Activated T-helper 1 cell treated with anti-CD3 and anti-CD28 coated beads, Interleukin-2, amount 50 U/mL, for 16 hours (primary cell): ENCODE measurements at places on chromosomes 12 and 14.

- no peak for DNase-seq
These were observed 1312.9 kb upstream of the FLRT2 start for GRCh38 chr14:84217066-84217465.

DNA sequence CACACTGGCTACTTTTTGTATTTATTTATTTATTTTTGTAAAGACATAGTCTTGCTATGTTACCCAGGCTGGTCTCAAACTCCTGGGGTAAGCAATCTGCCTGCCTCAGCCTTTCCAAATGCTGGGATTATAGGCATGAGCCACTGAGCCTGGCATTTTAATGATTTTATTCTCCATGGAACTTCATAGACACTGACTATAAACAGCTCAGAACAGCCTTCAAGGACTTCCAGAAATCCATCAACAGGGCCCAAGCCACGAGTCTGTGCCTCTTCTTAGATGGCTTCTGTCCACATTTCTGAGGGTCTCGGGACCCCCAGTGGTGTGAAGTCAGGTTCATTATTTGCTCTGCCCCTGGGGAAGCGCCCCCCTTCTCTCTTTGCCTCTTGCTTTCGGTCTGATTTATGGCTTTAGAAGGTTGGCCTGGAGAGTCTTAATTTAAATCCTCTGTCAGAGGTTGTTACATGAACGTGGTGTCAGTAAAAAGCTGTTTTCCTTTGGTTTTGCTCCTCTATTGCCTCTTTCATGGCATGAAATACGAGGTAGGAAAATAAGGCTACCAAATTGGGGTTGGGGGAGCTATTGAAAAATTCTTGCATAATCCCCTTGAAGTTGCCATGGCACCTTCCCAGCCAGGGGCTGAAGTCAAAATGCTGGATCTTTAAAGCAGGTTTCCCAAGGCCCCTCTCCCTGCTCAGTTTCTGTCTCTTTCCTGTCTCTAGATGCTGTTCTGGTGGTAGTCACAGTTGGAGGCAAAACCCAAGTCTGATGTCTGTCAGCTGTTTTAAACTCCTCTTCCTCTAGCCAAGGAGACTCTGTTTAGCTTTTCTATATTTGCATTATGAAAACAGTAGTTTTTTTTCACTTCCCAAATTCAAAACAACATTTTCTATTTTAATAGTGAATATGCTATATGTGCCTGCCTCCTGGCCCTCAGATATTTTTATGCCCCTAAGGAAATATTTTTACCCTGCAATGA is 129.4 kb downstream of the SMOC1 start:
- DNase-seq: no peak

GRCh38 chr14:95463171-95463901 is 53.1 kb downstream of the SYNE3 start:
- no peak for DNase-seq

DNA sequence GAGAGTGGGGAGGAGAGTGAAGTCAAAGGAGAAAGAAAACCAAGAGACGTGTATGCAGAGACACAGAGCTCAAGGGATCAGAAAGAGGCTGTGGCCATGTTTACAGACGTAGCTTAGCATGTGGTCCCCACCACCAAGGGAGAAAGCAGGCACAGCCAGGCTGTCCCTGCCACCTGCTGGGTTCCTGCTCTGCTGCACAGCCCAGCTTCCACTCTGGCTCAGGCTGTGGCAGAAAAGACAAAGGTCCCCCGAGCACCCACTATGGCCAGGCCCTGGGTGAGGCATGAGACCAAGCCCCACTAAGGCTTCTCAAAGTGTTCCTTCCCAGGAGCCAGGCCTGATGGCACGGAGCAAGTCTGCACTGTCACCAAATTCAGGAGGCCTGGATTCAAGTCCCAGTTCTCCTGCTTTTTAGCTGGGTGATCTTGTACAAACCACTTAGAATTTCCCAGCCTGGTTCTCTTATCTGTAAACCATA is 25.9 kb upstream of the COL2A1 start:
- no peak for DNase-seq

- no peak for DNase-seq
These were observed 4.7 kb downstream of the NAB2 start for GRCh38 chr12:57093415-57094207.

DNA sequence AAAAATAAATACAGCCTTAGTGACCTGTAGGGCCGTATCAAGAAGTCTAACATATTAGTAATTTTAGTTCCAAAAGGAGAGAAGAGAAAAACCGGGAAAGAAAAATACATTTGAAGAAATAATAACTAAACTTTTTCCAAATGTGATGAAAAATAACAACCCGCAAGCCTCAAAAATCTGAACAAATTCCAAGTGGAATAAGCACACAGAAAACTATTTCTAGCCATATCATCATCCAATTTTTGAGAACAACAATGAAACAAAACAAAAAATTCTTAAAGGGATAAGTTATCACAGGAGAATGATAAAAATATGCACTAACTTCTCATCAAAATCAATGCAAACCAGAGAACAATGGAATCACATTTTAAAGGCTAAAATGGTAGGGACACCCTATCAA is 198.1 kb upstream of the PLXNC1 start:
- no peak for DNase-seq

- DNase-seq: no peak
These were observed 423.4 kb downstream of the NOVA1 start for GRCh38 chr14:26174395-26174794.

DNA sequence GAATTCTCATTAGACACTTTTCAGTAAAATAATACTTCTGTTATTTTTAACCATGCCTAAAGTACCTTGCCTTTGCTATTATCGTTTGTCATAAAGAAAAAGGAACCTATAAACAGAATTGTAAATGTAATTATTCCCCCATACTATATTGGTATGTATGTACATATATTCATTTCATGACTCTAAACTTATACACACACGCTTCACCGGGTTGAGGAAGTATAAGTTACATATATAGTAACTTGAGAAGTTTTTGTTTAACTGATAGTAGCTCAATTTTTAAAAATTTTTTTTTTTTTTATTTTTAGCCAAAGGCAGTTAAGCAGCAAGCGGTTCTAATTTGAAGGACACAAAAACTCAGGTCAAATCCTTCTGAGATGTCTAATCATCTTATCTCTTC is 107.6 kb downstream of the PLEKHG7 start:
- DNase-seq: no peak

- DNase-seq: no peak
These were observed 106.0 kb downstream of the ITPR2 start for GRCh38 chr12:26726956-26727355.

GRCh38 chr12:58922849-58923248 is 2.5 kb upstream of the LRIG3 start:
- DNase-seq: no peak

DNA sequence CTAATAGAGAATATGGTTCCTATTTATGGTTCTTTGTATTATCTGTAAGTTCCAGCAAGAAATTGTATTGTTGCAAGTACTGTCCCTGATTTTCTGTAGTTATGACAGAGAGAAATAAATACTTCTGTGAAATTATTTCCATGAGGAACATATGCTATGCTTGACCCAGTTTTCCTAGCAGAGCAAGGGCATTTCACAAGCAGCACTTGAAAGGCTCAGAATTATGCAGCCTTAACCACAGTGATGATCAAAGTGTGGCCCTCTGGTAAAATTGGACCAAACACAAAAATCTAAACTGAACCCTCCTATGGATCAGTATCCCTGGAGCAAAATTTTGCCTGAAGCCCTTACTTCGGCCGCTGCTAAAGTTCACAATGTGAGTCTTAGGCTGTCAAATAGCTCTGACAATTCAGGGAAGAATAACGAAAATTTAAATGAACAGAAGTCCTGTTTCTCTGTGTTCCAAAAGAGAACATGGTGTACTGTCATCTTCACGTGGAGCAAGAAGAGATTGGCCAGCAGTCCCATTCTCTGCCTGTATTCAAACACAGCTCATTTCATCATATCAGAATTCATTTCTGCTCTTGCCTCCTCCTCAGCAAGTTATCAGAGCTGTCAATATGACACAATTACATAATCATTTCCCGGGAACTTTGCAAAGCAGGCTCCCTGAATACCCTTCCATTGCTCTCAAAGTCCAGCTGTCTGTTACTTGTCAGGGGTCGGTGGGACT is 471.9 kb downstream of the RPS29 start:
- DNase-seq: no peak

- no peak for DNase-seq
These were observed 41.2 kb downstream of the TMEM116 start for GRCh38 chr12:111971800-111972199.

- DNase-seq: no peak
These were observed 704 bp downstream of the SDR39U1 start for GRCh38 chr14:24441904-24442239.

DNA sequence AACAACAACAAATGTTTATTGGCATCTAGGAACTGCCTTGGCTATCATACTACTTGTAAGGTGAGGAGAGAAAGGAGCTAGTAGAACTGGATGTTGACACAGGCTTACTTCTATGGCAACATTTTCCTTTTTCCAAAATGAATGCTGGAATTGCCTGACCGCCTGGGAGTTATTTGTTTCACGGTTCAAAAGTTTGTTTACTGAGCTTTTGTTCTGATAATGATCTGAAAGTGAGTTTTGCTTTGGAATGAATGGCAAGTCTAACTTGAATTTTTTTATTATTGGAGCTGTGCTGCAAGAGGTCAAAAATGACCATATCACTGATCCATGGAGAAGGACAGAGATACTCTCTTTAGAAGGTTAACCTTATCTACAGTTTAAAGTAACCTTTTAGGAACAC is 183.5 kb upstream of the CAND1 start:
- DNase-seq: no peak

DNA sequence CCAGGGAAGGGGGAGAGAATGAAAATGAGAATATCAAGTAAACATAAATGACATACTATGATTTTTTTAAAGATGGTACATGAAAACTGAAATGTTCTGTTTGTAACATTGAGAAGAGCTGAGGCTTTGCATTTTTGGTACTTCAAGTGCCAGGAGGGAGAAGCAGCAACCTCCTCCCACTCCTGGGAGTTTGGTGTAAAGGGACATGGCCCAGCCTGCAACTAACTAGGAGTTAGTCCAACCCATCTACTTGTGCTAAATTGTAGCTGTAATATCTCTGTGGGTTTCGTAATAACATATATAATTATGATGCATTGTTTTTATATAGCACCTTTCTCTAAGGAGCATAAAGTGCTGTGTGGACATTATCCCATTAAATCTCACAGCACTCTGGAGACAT is 517.5 kb downstream of the NELL2 start:
- DNase-seq: no peak

GRCh38 chr12:103887738-103888137 is 42.5 kb upstream of the HSP90B1 start:
- DNase-seq: no peak

DNA sequence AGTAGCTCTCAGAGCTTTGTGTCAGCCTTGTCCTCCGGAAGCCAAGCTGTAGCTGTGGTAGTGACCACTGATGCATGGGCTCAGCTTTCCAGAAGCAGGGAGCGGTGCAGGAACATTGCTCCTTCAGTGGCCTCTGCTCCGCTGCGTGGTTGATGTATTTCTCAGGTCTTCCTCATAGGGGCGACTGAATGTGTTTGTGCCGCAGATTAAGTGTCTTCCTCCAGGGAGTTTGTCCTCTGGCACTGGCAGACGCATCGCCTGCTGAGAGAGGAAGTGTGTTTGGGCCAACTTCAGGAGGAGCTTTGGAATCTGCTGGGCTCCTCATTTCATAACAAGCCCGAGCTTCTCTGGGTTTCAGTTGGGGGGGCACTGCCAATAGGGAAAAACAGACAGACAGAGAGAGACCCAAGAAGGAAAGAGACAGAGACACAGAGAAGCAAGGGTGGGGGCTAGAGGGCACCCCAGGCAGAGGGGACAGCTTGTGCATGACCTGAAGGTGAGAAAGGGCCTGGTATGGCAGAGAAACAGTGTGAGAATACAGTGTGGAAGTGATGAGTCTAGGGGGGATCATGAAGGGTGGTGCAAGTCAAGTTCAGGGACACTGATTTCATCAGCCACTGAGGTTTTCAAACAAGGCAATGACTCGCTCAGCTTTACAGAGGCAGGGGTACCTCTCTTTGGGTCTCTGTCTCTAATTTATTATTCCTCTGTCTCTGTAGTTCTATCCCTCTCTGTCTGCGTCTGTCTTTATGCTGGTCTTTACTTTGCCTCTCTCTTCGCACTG is 69.4 kb upstream of the PRIMA1 start:
- DNase-seq: no peak

- no peak for DNase-seq
These were observed 59.5 kb downstream of the CMAS start for GRCh38 chr12:22105542-22105941.

DNA sequence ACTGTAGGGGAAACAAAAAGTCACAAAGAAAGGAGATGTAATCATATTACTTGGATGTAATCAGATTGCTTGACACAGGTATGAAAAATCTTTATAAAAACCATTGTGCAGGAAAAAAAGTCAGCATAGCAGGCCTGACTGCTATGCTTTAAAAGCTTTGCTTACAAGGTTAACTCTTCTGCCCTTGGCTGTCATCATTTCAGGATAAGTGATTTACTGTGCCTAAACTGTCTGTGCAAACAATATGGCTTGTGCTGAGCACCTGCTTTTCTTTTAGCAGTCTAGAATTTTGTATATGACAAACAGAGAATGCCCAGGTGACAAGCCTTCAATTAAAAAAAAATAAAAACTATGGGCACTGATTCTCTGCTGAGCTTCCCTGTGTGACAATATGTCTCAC is 63.8 kb upstream of the PLEKHG7 start:
- no peak for DNase-seq

- no peak for DNase-seq
These were observed 86.2 kb upstream of the CMKLR1 start for GRCh38 chr12:108425238-108425795.

GRCh38 chr12:103379670-103380069 is 116.1 kb downstream of the C12orf42 start:
- DNase-seq: no peak

DNA sequence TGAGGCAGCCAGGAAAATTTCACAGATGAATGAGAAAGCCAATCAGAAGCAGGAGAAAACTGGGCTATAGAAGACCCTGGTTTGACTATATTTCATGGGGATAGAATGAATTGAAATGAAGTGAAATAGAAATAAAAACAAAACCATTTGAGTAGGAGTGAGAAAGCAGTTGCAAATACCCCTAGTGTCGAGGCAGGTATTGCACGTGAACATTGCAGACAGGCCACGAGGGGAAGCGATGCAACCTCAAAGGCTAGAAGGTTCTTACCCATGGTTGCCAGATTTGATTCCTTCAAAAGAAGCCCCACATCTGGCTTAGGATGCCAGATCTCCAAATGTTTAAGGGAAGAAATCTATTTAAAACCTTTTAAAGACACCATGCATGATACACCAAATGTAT is 648.9 kb downstream of the VRK1 start:
- DNase-seq: no peak
